ENCODE measurements at places on chromosomes 4 and X.

GRCh38 chr4:145177511-145177905 is 2.9 kb downstream of the OTUD4 start:
- DNase-seq, result peak; percentile 22

- DNase-seq, result no peak
These were observed 157.0 kb downstream of the FRAS1 start for GRCh38 chr4:78214078-78214477.

GRCh38 chr4:174248407-174248806 is 35.1 kb downstream of the FBXO8 start:
- DNase-seq, result no peak

GRCh38 chr4:88939697-88940096 is 117.3 kb downstream of the FAM13A start:
- DNase-seq, result peak; percentile 35

- DNase-seq, result no peak
These were observed 107.9 kb downstream of the MMRN1 start for GRCh38 chr4:90002441-90003062.

- DNase-seq, result no peak
These were observed 51.1 kb upstream of the UGT8 start for GRCh38 chr4:114547340-114548134.
